Astrocyte of the hippocampus (primary cell): ENCODE measurements at places on chromosomes 1 and 21.
A peak's percentile ranks its signal among the peaks of the same experiment; 100 is the strongest.

- peak; percentile 62 for DNase-seq
These were observed 32.3 kb downstream of the KIAA2013 start for GRCh38 chr1:11893907-11894251.

- no peak for DNase-seq
These were observed 51.3 kb downstream of the PTP4A2 start for GRCh38 chr1:31886866-31887265.

DNA sequence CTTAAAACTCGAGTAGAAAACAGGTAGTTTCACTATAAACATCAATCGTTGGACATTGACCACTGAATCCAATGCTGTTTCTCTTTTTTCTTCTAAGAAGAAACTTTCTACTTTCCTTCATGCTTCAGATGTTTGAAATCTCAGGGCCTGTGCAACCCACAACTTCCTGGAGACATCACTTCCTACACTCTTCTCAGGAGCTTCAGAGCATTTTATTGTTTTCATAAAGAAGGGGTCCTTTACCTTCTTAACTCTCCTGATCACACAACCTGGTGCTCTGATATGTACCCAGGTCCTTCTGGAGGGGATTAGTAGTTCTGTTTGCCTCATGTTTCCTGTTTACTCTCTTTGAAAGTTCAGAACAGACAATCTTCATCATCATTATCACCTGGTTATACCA is 113.0 kb upstream of the VAV3 start:
- DNase-seq = no peak

GRCh38 chr1:9850442-9851162 is 26.8 kb upstream of the CLSTN1 start:
- no peak for DNase-seq

DNA sequence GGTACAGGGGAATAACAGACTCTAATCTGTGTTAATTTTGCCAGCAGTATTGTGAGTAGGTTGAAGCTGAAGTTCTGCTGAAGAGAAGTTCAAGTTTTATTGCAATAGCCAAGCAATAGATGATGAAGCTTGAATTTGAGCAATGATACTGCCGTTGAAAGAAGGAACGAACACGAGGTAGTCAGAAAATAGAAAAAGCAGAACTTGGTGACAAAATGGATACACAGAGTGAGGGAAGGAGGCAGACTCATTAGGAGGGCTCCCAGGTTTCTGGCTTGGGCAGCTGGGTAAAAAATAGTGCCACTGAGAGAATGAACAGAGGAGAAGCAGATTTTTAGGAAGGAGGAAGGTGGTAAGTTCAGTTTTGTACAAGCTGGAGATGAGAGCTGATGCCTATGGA is 22.3 kb upstream of the AGO1 start:
- DNase-seq = no peak

- no peak for DNase-seq
These were observed 45.4 kb downstream of the RPL5 start for GRCh38 chr1:92877081-92877711.

DNA sequence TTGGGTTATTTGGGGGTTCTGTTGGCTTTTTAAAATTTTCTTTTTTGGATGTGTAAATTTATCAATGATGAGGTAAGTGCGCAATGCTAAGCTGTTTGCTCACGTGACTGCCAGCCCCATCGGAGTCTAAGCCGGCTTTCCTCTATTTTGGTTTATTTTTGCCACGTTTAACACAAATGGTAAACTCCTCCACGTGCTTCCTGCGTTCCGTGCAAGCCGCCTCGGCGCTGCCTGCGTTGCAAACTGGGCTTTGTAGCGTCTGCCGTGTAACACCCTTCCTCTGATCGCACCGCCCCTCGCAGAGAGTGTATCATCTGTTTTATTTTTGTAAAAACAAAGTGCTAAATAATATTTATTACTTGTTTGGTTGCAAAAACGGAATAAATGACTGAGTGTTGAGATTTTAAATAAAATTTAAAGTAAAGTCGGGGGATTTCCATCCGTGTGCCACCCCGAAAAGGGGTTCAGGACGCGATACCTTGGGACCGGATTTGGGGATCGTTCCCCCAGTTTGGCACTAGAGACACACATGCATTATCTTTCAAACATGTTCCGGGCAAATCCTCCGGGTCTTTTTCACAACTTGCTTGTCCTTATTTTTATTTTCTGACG is 3.1 kb downstream of the OLIG2 start:
- DNase-seq = no peak

GRCh38 chr1:221234791-221235190 is 355.5 kb downstream of the HLX start:
- no peak for DNase-seq

GRCh38 chr1:247343801-247344200 is 12.1 kb upstream of the ZNF496 start:
- no peak for DNase-seq

GRCh38 chr1:151898519-151898991 is 10.8 kb downstream of the THEM4 start:
- no peak for DNase-seq

DNA sequence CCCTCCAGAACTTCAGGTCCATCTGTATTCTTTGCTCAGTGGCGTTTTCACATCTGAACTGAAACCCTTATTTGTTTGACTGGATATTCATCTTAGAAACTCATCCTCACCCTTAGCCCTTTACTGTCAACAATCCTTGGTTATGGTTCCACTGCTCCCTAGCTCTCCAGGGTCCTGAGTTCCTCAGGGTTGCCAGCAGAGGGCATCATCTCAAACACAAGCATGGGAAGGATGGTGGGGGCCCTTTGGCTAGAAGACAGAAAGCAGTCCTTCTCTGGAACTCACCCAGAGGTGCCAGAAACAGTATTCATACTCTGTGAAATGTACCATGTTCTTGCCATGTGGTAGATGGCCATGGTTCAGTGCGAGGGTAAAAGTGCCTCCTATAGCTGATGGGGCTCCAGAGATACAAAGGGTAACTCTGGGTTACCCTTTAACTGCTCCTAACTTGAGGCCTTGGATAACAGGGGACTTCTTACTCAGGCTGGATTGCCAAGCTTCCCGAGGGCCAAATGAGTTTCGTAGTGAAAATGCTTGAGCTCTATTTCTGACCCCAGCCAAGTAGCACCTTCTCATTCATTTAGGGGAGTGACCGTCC is 11.3 kb downstream of the NCSTN start:
- DNase-seq = peak; percentile 47

GRCh38 chr21:21114461-21114860 is 116.3 kb downstream of the NCAM2 start:
- DNase-seq = no peak

GRCh38 chr1:221683681-221684080 is 58.2 kb downstream of the DUSP10 start:
- DNase-seq = no peak

- DNase-seq = no peak
These were observed 143.3 kb downstream of the PLXNA2 start for GRCh38 chr1:208100906-208101305.

DNA sequence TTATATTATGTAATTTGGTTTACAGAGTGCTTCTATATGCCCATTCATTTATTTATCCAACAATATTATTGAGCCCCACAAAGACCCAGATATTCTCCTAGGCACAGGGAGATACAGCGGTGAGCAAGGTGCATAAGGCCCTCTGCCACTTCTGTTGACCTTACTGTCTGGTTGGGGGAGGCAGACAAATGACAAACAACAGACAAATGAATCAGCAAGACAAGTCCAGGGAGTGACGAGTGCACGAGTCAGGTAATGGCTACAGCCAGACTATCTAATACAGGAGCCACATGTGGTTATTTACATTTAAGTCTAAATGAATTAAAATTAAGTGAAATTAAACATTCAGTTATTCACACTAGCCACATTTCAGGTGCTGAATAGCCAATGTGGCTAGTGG is 22.0 kb upstream of the BCAR3 start:
- DNase-seq = no peak

DNA sequence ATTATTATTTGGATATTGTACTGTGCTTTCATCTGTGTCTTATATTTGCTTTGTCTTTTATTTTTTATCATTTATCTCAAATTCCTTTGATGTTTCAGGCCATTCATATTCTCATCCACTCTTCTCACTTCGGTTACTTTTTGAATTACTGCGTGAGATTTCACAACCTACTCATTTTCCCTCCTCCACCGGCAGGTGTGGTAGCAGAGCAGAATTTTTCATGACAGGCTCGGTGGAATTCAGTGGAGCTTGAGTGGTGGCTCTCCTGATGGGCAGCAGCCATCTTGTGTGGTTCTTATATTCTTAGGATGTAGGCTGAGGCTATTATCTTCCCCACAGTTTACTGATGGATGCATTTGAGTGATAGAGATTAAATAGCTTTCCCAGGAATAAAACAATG is 92.3 kb upstream of the IVNS1ABP start:
- DNase-seq = no peak

GRCh38 chr1:14479865-14480264 is 118.6 kb upstream of the KAZN start:
- DNase-seq = no peak

GRCh38 chr21:46585191-46585953 is 19.5 kb downstream of the S100B start:
- no peak for DNase-seq

DNA sequence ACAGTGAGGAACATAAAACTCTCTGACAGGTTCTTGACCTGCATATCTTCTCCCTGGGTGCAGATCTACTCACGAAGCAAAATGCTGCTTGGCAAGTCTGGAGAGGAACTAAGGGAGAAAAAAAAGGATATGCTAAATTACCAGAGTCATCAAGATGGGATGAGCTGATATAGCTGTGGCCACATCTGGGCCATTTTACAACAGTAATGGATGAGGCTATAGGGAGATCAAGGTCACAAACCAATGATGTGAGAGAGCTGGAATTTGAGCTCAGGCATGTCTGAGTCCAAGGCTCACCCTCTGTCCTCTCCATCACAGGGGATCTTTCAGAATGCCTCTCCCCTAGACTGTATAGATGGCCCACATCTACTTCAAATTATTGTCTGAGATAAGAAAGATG is 26.2 kb downstream of the ZMYND12 start:
- DNase-seq = no peak

DNA sequence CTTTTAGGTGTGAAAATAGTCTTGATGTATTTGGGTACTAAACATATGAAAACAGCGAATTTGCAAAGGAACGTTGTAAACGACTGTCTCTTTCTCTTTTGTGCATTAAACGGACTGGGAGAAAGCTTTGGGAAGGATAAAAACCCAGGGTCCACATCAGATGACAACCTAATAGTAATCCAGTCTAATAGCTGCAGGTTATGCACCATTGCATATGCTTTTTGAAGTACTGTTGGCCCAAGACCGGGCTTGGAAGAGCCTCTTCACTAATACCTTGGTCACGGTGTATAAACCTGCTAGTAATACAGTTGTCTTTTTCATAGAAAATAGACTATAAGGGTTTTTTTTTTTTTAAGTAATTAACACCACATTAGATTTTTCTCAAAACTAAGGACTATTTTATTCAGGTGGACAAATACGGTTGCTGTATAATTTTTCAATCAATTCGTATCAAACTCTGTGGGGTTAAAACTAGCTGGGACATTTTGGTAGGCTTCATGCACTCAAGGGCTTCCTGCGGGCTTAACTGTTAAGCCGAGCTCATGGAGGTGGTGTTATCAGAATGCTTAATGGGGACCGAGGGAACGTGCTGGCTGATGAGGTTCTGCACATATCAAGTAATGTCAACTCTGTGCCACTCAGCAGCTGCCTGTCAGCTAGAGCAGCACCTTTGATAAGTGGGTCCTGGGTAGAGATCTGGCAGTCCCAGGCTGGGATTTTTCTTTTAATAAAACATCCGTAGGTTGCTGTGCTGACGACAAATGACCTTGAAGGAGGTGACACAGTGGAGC is 2.1 kb downstream of the RYR2 start:
- no peak for DNase-seq

- no peak for DNase-seq
These were observed 142.5 kb downstream of the TRABD2B start for GRCh38 chr1:47854552-47855144.

DNA sequence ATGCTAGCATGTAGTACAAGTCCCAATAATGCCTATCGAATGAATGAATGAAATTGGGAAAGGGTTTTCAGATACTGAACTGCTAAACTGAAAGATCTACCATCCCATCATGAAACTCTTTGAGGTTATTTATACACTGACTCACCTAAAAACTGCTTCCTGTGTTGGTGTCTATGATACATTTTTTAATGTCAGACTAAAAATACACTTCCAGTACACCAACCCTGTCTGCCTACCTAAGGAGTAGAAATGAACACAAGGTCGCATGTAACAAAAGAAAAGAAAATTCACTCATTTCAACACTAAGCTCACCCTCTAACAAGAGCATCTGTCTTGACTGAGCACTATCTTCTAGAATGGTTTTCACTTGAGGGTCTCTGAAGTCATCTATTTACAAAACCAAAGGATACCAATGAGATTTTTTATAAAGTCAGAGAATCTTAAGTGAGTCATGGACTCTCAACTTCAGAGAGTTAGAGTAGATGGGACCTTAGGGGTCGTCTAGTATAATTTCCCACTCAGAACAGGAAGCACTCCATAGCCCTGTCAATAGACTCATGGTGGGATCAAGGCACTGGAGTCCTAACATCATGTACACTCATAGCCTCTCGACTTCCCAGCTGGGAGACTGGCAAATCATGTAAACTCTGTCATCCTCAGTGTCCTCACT is 53.4 kb downstream of the WLS start:
- no peak for DNase-seq

DNA sequence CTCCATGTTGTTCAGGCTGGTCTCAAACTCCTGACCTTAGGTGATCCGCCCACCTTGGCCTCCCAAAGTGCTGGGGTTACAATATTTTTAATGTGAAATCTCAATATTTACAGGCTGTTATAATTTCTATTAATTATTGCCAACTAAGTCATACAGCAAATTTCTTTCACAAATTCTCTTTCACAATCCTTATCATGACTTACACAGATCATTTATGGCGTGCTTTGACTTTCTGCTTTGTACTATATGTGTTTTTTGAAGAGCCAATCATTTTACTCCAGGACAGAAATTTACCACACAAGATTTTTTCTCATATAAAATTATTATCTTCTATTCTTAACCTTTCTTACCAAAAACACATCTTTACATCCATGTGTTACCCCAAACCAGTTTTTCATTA is 1729.9 kb downstream of the NCAM2 start:
- DNase-seq = no peak

- DNase-seq = no peak
These were observed 77.9 kb downstream of the ZC3H11B start for GRCh38 chr1:219534991-219535390.

- DNase-seq = no peak
These were observed 71.6 kb upstream of the CASZ1 start for GRCh38 chr1:10867914-10868598.

GRCh38 chr1:117433943-117434342 is 66.7 kb downstream of the MAN1A2 start:
- DNase-seq = no peak

- DNase-seq = no peak
These were observed 129.0 kb upstream of the CAMK1G start for GRCh38 chr1:209454340-209454994.

- no peak for DNase-seq
These were observed 158.1 kb downstream of the SLC45A1 start for GRCh38 chr1:8476006-8476405.

DNA sequence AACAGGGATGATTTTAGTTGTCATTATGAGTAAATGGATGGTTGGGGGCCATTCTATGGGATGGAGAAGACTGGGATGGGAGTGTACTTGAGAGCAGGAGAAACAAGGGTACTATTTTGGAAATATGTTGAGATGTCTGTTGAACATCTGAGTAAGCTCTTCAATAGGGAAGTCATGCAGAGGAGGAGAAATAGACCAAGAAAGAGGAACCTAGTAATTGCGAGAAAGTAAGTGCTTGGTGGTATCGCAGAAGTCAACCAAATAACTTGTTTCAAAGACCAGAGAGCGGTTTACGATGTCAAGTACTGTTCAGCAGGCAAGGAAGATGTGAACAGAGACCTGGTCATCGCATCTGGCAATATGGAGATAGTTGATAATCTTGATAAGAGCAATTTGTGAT is 22.4 kb upstream of the CHRM3 start:
- DNase-seq = no peak
